ENCODE measurements at places on chromosomes 12 and 14.

DNA sequence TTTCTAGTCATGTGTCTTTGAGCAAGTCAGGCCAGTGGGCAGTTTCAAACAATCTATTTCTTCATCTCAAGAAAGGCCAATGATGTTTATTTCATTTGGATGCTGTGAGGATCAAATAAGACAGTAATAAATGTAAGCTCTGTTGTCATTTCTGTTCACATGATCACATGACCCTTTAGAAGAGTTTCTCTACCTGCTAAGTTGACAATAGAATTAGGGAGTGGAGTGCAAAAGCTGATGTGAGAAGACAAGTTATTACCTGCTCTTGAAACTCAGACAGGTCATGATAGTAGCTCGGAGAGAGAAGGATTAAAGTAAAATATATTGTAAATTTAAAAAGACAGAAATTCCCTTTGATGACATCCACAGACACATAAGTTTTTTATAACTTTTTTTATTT, 37.3 kb upstream of the DCN start:
- DNase-seq = no peak

DNA sequence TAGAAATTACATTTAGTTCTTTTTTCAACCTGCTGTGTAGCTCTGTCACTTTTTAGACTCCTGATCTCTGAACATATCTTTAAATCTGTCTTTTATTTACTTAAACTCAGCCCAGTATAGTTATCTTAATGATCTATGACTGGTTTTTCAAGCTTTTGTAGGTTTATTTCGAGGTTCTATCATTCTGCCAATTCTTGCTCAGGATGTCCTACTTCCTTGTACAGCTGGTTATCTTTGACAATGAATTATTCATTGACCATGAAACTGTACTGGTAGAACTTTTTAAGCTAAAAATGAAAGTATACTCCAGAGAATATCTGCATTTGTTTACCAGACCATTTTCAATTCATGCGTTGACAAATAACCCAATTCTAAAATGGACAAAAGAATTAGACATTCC, 37.8 kb downstream of the TC2N start:
- no peak for DNase-seq

GRCh38 chr12:92796650-92797049, 93.9 kb downstream of the PLEKHG7 start:
- no peak for DNase-seq

DNA sequence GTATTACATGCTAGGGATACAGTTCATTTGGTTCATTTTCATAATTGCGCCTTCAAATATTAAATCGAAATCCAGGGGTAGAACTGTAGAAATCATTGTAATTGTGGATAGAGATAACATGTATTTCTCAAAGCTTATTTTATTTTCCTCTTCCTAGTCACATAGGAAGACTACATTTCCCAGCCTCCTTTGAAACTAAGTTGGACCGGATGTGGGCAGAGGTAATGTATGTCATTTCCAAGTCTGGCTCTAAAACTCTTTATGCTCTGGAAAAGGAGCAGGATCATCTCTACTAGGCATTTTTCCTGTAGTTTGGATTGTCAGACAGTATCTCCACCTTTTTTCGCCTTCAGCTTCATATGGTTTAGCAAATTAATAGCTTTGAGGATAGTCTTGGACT, 70.1 kb upstream of the CRY1 start:
- DNase-seq = no peak

DNA sequence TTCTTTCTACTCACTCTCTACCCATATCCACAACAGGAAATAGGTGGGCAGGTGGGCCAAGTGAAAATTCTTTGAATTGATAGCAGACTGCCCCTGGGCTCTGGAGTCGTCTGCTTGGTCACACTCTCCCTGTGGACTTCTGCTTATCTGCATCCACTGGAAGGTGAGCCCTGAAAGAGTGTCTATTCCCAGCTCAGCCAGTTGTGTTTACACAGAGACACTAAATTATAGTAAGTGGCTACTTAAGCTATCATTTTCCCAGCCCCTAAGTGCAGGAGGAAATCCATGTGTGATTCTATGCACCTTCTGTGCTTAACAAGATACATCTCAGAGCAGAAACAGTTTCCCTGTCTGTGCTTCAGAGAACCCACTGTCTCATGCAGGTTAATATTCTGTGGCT, 338.4 kb downstream of the FUT8 start:
- DNase-seq = no peak

DNA sequence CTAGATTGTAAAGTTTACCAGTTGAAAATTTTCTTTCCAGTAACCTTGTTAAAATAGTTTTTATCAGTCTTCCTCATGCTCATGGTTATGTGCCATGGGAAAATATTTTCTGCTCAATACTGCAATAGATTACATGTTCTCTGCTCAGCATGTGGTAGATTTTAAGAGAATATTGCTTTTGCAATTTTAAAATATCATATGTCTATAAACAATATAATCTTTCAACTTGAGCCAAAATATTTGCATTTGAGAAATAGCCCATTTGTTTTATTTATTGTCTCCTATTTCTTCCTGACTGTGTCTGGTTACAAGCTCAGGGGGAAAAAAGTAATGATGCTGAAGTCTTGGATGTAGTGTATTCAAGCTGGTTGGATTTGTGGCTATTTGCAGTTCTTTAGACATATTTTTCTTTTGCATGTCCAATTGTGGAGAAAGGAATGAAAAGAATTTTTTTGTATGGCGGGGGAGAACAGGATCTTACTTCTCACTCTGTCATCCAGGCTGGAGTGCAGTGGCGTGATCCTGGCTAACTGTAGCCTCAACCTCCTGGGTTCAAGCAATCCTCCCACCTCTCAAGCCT, 342.6 kb upstream of the NAV3 start:
- DNase-seq = no peak

DNA sequence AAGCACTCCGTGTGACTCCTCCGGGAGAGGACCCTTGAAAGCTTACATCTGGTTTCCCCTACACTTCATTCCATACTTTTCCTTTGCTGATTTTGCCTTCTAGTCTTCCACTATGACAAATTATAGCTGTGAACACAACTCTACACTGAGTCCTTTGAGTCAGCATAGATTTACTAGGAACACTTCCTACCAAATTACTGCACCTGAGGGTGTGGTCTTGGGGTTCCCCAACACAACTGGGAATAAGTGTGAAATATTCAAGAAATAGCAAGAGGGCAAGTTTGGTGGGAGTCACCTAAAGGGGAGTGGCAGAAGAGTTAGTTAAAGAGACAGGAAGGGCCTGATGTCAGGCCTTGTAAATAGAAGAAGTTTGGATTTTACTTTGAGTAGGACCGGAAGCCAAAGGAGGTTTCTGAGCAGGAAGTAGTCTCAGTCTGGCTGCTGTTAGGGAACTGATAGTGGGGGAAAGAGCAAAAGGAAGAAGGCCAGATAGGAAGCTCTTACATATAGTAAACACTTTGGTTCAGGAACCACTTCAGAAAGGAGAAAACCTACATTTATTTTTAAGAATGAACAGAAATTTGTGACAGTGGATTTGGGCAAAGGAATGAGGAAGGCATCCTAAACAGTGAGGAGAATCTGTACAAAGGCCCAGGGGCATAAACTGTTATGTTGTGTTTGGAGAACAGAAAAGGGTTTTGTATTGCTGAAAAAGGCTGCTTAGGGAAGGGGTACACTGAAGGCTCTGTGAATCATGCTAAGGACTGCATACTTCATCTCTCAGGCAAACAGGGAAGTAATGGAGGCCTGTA, 14.2 kb downstream of the SEL1L start:
- DNase-seq = peak; percentile 8

- no peak for DNase-seq
Measured at GRCh38 chr12:104219361-104219892, 3.8 kb downstream of the TXNRD1 start.

DNA sequence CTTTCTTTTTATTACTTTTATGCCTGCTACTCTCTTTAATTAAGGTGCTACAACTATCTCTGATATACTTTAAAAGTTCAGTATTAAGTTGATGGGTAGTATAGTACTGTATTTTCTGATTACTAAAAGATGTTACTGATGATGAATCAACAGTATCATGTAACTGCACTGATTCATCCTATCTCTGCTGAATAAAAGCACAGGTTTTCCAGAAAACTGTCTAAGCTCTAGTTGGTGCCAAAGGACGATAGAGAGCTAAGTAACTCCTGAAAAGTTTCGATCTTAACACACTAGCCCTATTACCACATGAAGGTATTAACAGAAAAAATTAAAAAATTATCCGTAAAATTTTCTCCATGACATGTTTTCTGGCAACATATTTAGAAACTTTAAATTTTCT, 2.1 kb downstream of the SCAF11 start:
- peak; percentile 21 for DNase-seq

DNA sequence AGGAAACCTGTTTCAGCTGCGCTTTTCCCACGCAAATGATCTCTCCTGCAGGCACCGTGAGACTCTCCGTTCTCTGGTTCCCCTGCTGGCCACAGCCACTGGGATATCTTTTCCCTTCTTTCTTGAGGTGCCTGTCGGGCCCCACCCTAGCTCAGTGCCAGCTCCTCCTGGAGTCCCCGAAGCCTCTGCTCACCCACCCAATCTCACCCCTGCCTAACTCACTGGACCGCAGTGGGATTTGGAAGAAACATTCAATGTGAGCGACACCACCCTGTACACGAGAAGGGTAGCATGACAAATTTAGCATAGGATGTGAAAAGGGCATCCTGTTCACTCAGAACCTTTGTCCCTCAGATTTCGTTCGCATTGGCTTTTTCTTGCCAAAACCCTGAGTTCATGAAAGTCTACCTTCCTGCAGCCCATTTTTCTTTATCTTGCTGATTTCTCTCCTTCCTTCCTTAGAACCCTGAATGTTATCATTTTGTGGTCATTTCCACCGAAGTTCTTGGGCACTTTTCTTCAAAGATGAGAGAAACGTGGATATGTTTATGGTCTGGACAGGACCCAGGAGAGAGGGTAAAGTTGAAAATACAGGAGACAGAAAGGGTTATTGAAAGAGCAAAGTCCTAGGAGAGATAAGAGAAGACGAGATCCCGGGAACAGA, 63.6 kb upstream of the ELK3 start:
- DNase-seq = no peak

GRCh38 chr14:68141281-68142088, 321.9 kb downstream of the RAD51B start:
- no peak for DNase-seq

- DNase-seq = peak; percentile 57
Measured at GRCh38 chr14:104795781-104796686, 486 bp upstream of the AKT1 start.

DNA sequence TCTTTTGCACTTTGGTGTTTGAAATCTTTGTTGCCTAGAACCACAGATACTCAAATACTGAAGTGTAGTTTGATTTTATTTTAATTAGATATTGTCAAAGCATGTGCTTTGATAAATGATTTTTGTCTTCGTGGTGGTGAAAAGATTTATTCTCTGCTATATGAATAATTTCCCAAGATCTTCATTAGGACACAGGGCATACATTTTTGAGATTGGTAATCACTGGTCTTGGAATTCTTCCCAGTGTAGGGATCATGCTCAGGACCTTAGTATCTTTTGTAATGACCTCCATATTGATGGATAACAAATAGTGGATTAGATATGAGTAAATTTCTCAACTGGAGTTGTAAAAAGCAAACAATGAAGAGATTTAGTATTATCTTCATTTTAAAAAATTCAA, 28.2 kb downstream of the TBK1 start:
- DNase-seq = no peak

GRCh38 chr12:47725091-47725772, at the start of gene ENDOU:
ENDOU (minus strand) TSS chr12:47725490; CDS start chr12:47725413, 77 bp downstream.
- no peak for DNase-seq

DNA sequence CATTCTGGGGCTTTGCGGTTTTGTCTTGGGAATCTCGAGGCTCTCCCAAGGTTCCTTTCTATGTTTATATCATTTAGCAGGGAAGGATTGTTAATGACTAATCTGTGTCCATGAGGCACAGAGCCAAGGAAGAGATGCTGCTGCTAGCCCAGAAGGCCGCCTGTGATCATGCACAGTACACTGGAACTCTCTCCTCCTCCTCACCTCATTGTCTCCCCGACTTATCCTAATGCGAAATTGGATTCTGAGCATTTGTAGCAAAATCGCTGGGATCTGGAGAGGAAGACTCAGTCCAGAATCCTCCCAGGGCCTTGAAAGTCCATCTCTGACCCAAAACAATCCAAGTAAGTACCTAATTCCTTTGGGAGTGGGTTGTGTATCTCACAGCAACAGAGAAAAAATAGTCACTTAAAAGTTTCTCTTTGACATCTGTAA, at the start of gene NR1H4:
NR1H4 (plus strand) TSS at position 151 of the 435 bp plus-strand sequence. CDS start 19,458 bp downstream, outside the sequence.
- DNase-seq = no peak

GRCh38 chr12:110244372-110244771, 36.7 kb upstream of the ATP2A2 start:
- DNase-seq = no peak

DNA sequence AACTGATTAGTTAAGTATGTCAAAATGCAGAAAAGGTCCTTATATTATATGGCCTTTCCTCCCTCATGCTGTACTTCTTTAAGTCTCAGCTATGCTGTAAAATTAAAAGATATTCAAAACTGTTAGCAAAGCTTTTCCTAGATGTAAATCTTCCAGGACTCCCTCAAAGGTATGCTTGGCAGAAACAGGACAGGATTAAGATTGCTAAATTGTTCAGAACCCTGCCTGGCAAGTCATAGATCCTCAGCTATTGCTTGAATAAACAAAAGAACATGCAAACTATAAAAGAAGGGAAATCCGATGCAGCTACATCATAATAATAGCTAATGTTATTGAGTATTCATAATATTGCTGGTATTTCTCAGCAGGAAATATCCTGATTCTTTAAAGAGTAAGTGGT, 322.6 kb downstream of the CCDC91 start:
- DNase-seq = no peak

DNA sequence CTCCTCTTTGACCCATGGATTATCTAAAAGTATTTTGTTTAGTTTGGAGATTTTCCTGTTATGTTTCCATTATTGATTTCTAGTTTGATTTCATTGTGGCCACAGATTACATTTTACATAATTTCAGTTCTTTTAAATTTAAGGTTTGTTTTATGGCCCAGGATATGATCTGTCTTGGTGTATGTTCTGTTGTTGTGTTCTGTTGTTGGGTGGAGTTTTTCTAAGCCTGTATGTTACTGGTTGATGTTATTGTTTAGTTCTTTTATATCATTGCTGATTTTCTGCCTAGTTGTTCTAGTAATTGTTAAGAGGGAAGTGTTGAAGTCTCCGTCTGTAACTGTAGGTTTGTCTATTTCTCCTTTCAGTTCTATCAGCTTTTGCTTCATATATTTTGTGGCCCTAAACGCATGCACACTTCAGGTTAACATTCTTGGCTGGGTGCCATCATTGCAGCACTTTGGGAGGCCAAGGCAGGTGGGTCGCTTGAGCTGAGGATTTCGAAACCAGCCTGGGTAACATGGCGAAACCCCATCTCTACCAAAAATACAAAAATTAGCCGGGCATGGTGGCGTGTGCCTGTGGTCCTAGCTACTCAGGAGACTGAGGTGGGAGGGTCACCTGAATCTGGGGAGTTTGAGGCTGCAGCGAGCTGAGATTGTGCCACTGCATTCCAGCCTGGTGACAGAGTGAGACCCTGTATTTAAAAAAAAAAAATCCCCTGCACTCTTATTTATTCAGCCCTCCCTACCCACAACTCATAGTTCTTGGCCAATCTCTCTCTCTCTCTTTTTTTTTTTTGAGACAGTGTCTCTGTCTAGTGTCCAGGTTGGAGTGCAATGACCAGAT, 28.1 kb upstream of the CFL2 start:
- DNase-seq = peak; percentile 6

GRCh38 chr14:21852061-21852664, 178.5 kb upstream of the OR4E1 start:
- peak; percentile 76 for DNase-seq

GRCh38 chr14:105119408-105120025, 49.1 kb downstream of the JAG2 start:
- no peak for DNase-seq

- DNase-seq = no peak
Measured at GRCh38 chr12:96020314-96021003, 14.9 kb downstream of the LTA4H start.

Data from CD4-positive, alpha-beta T cell treated with Interleukin-2 at 100 ng/mL for 4 hours (primary cell).